NCI-H446 (cell line): ENCODE measurements at places on chromosomes 13 and 19.
A peak's percentile ranks its signal among the peaks of the same experiment; 100 is the strongest.

DNA sequence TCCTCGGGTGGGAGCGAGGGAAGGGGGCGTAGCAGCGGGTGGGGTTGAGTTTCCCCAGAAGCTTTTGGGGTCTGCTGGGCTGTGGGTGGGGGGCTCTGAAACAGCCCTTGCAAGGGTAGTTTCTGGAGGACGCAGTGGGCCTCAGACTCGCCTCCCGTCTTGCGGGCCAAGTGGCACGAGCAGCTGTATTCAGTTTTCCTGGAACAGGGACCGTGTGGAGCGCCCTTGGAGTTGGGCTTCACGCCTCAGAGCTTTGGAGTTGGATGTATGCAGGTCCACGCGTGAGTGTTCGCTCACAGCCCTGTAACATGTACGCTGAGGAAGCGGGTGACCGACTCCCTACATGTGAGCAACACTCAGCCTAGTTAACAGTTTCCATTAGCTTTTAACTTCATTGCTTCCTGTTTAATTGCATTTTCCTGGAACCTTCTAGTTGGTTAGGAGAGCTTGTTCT, 603 bp downstream of the TM9SF2 start:
- DNase-seq = no peak

DNA sequence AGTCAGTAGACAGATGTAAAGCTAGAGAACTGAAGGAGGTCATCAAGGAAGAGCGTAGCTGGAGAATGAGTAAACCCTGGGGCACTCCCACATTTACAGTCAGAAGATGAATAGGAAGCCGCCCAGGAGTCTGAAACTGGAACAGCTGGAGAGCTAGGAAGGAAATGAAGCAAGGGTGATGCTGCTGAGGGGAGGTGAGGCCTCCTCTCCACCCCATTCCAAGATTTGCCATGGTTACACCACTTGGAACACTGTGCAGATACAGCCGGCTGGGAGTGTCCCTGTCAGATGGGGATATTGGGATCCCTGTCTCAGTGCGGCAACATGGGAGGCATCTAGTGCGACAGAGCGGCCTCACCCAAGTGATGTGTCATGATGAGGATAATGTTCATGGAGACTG, 51.8 kb upstream of the GPI start:
- DNase-seq = no peak

- no peak for DNase-seq
Measured at GRCh38 chr13:81458170-81458569, 1117.2 kb upstream of the SPRY2 start.

DNA sequence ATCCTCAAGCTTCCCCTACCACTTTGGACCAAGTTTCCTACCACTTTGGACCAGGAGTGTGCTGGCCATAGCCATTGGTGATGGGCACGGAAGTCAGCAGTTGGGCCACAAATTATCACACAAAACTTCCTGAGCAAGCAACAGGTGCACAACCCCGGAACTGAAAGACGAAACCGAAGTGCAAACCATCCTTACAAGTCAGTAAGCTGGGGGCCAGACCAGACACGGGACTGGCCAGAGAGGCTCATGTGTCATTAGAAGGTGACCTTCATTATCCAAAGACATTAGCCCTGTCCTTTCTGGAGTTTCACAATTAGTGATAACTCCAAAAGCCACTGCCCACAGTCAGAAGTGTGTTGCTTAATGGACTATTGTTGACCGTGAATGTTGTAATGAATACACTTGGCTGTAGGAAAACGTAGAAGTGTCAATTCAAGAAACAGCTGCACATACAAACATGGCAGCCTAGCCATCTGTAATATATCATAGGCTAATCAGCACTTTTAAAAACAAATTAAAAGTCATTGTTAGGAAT, 244.1 kb upstream of the IRS2 start:
- no peak for DNase-seq

- DNase-seq = no peak
Measured at GRCh38 chr19:19285686-19286085, 12.6 kb upstream of the TM6SF2 start.

GRCh38 chr13:59906413-59907049, 257.2 kb downstream of the DIAPH3 start:
- no peak for DNase-seq

- no peak for DNase-seq
Measured at GRCh38 chr13:68523838-68524424, 1293.8 kb upstream of the PCDH9 start.

DNA sequence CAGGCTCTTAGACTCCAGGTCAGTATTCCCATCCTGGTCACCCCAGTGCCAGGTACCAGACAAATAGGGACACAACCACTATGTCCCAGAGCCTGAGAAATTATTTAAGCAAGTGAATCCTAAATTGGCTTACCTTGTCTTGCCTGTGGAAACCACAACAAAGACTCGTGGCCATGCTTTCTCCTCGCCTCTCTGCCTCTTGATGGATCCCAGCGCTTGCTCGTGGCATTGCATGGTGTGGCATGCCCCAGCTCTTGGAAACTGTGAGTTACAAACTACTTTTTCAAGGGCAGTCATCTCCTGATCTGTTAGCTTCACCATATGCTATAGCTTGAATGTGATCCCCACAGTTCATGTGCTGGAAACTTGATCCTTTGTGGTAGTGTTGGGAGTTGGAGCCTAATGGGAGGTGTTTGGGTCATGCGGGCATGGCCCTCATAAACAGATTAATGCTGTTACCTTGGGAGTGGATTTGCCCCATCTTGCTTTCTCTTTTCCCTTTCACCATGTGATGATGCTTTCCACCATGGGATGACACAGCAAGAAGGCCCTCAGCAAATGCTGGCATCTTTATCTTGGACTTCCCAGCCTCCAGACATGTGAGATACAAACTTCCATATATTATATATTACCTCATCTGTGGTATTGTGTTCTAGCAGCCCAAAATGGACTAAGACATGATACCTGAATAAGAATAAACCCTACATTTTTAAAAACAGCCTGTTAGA, 31.2 kb downstream of the SPRYD7 start:
- DNase-seq = no peak

- DNase-seq = no peak
Measured at GRCh38 chr19:17869114-17869608, 2.6 kb upstream of the SLC5A5 start.

DNA sequence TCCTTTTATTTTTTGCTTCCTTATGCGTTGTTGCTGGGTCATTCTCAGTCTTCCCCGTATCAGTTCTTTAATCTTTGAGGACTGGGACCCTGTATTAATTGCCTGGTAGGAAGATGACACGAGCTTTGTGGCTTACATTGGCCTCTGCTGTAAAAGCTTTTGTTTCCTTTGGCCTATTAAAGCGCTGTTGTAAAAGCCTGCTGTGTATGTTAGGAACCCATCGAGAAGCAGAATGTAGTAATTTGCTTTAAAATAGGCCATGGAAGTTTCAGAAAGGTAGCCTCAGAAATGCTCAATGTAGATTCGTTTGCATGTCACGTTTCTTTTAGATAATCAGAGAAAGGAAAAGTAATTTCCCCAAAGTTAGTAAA, 257.5 kb upstream of the STARD13 start:
- no peak for DNase-seq

GRCh38 chr13:51057001-51057400, 54.1 kb downstream of the C13orf42 start:
- no peak for DNase-seq

DNA sequence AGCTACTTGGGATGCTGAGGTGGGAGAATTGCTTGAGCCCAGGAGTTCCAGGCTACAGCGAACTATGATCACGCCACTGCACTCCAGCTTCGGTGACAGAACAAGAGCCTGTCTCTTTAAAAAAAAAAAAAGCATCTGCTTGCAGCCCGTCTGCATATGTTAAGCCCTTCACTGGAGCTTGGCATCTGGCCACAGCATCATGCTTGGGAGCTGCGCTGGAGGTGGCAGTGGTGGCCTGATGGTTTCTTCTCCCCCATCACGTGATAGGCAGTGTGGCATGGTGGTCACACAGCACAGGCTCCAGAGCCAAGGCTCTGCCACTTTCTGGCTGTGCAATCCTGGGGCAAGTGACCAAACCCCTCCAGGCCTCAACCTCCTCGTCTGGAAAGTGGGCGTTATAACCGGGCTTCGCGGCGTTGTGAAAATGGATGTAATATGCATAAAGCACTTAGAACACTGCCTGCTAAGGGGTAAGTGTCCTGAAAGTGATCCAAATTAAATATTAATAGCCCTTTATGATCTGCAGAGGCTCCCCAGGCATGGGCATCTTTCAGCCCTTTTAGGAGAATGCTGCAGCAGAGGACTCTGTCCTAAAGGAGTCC, 24.4 kb downstream of the MARK4 start:
- peak; percentile 52 for DNase-seq

DNA sequence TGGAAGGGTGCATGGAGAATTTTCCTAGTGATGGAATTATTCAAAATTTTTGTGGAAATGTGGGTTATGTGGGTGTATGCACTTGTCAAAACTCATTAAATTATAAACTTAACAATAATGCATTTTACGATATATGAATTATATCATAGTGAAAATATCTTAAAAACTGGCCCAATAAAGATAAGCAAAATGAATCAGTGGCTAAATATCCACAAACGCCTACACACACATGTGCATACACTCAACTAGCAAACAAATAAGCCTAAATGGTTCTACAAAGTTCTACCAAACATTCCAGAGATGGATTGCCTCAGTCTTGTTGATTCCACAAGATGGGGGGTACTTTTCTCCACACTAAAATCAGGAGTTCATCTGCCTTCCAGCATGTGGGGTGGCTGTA, 349.5 kb downstream of the TSHZ3 start:
- DNase-seq = no peak

GRCh38 chr19:12140545-12141404, 625 bp upstream of the ZNF20 start:
- peak; percentile 71 for DNase-seq

- DNase-seq = no peak
Measured at GRCh38 chr19:39828015-39828653, 5.8 kb downstream of the DYRK1B start.

DNA sequence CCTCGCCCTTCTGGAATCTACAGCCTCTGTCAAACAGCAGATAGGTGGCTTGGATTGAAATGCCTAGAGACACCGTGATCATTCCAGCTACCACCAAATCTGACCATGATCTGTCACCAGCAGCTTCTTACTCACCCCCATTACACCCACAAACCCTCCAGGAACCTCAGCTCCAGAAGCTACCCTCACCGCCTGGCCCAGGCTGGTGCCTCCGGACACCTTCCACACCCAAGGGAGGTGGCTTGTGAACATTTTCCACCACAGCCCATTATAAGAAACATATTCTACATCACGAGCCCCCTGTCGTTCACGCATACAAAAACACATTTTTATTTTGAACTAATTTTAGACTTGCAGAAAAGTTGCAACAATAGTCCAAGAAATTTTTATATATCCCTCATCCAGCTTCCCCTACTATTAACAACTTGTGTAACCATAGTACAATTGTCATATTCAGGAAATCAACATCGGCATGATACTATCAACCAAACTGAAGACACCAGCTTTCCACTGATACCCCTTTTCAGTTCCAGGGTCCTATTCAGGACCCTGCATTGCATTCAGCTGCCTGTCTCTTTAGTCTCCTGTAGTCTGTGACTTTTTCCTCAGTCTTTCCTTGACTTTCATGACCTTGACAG, 15.4 kb upstream of the UBE2L5 start:
- DNase-seq = no peak

- DNase-seq = no peak
Measured at GRCh38 chr13:53560556-53560955, 531.9 kb downstream of the OLFM4 start.

- no peak for DNase-seq
Measured at GRCh38 chr13:20142023-20142926, 18.6 kb downstream of the GJA3 start.

DNA sequence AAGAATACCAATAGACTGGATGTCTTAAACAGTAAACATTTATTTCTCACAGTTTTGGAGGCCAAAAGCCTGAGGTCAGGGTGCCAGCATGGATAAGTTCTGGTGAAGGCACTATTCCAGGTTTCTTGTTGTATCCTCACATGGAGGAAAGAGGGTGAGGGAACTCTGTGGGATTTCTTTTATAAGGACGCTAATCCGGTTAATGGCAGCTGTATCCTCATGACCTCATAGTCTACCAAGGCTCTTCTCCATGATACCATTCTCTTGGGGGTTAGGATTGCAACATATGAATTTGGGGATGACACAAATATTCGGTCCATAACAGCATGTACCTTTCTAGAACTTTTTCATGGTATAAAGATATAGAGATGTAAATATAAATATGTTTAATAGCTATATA, 412.0 kb downstream of the LMO7 start:
- no peak for DNase-seq

GRCh38 chr19:9032136-9032631, 22.0 kb upstream of the MUC16 start:
- DNase-seq = no peak

DNA sequence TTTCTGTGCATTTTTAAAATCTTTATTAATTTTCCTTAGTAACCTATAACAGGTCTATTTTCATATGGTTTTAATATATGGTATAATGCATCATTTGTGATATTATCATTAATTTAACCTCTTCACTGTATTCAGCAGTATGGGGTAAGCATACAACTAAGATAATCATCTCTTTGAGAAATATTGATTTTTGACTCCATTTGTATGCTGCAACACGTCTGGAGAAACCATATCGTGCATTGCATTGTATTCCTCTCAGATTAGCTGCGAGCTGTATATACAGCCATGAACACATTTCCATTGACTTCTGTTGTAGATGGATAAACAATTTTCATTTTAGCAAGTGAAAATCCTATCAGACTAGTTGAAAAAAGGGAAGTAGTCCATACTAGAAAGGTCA, 2275.8 kb upstream of the PCDH20 start:
- no peak for DNase-seq

DNA sequence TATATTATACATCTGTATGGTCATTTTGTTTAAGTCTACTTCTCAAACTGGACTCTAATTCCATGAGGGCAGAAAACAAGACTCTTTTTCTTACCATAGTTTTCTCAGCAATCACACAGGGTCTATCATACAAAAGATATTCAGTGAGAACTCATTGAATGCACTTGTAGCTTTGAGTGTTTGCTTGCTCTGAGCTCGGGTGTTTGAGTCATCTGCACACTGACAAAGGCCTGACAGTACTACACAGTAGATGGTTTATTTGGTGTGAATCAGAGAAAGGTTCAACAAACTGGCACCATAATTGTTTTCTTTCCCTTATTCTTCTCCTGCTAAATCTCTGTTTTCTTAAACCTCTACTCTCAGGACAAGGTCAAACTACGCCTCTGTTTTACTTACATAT, 586.4 kb downstream of the LMO7 start:
- no peak for DNase-seq

DNA sequence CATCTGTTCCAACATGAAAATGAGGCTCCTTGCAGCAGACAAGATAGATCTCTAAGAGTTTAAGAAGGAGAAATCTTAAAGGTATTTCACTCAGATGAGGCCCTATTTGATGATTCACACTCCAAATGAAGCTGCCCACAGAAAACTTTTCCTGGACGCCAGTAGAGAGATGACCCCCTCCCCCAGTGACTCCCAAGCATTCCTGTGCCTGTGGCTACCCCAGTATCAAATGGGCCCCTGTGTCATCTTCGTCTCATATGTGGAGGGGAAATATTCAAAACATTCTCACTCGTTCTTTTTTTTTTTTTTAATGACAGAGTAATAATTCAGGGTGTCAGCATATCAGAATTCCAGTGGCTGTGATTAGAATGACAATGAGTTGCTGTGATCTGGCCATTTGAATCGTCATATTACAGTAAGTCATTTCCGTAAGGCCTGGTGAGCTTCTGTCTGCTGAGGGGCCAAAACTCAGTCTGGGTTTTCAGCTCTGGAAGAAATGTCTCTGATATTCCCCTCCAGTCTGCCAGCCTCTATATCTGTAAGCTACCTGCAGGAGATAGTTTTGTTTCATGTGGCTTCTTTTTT, 194.7 kb downstream of the URI1 start:
- DNase-seq = no peak
